ENCODE measurements at places on chromosomes 3 and 15.
A peak's percentile ranks its signal among the peaks of the same experiment; 100 is the strongest.

- no peak overlapping the region for H3K27ac ChIP-seq
- H3K4me1 ChIP-seq, result no peaks in the 10 kb centered on the region
- H3K36me3 ChIP-seq, result no peaks in the 10 kb centered on the region
These were observed 14.6 kb downstream of the ANPEP start for GRCh38 chr15:89799918-89800498.

DNA sequence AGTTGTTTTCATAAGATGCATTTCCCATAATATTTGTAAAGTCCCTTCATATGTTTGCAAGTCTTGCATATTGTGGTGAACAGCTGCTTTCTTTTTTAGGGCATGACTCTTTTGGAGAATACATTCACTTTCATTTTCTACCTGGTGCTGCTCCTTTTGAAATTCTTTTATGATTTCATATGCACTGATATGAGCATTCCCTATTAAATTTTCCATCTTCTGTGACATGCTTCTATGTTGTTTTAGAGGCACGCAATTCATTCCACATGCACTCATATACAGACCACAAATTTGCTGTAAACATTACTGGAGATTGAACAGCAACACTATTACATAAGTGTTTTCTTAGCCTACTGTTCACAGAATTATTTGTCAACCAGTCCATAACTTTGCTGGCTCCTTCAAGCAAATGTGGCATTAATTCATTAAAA, 92.8 kb upstream of the TNFSF10 start:
- peaks cover 15% of the 10 kb centered on the region for H3K4me1 ChIP-seq
- no peaks in the 10 kb centered on the region for H3K27me3 ChIP-seq
- H3K27ac ChIP-seq, result no peak overlapping the region
- no peak overlapping the region for H3K4me3 ChIP-seq
- H3K36me3 ChIP-seq, result peaks cover under 1% of the 10 kb centered on the region
- DNase-seq, result no peak

DNA sequence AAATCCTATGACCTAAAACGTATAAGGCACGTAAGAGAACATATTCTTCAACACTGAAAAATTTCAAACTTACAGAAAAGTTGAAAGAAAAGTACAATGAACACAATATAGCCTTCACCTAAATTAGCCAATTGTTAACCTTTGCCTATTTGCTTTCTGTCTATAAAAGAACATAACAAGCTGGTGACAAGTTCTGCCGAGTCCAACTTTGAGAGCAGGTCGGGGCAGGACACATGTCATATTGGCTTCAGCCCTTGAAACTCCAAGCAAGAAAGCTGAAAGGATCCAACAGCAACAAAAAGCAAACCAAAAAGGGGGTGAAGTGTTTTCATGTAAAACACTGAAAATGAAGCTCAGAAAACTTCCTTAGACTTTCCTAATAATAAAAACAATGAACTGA, 59.1 kb downstream of the TBC1D2B start:
- H3K4me1 ChIP-seq, result peaks cover 18% of the 10 kb centered on the region
- DNase-seq, result no peak
- no peak overlapping the region for H3K27ac ChIP-seq
- no peak overlapping the region for H3K4me3 ChIP-seq

- H3K27ac ChIP-seq, result no peak overlapping the region
- no peaks in the 10 kb centered on the region for H3K27me3 ChIP-seq
- no peak for DNase-seq
- peaks cover 54% of the 10 kb centered on the region for H3K4me1 ChIP-seq
These were observed 405.8 kb upstream of the SUCLG2 start for GRCh38 chr3:68060191-68060590.

DNA sequence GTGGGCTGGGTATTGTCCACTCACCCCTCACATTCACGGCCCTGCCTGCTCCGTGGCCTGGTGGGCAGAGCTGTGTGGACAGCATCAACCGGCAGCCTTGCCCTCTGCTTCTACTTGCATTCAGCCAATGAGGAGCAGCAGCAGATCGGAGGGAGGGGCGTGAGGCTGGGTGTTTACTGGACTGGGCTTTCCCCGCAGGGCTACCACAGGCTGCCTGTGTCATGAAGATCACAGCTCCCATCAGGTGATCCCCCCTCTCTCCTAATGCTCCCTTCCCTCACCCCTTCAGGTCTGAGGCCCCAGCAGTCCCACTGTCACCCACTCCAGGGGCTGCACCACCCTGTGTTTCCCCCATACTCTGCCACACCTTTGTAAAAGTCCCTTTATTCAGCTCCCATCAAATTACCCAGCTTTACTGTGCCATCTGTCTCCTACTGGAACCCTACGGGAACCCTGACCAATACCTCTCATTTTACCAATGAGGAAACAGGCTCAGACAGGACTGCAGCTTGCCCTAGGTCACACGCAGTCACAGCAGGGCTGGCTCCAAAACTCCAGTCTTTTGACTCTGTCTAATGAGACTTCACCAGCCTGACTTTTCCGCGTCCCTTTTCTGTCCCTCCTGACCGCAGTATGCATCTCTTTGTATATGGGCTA, 81.1 kb downstream of the MEGF11 start:
- H3K4me1 ChIP-seq, result no peaks in the 10 kb centered on the region
- H3K27ac ChIP-seq, result no peak overlapping the region
- no peak for DNase-seq
- H3K27me3 ChIP-seq, result peaks cover 10% of the 10 kb centered on the region
- no peaks in the 10 kb centered on the region for H3K36me3 ChIP-seq

DNA sequence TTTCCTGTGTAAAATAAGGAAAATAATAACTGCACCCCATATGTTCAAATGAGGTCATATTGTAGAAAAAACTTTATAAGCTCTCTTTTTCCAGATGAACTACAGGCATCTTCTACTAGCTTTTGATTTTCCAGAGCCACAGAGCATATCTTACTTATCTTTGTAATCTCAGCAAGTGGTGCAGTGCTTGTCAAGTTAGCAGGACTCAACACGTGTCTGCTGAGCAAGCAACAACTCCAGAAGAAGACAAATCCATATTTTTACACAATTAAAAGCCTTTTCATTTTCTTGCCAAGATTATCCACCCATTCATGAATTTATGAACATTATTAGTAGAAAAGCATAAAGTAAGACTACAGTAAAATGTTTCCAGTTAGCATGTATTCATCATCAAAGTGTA, 14.4 kb upstream of the TSC22D2 start:
- no peak overlapping the region for H3K4me3 ChIP-seq
- no peak for DNase-seq
- peaks cover 8% of the 10 kb centered on the region for H3K4me1 ChIP-seq
- no peak overlapping the region for H3K27ac ChIP-seq
- no peaks in the 10 kb centered on the region for H3K27me3 ChIP-seq

GRCh38 chr15:80695911-80696661, 976 bp downstream of the ABHD17C start:
- DNase-seq, result peak; percentile 31
- H3K27ac ChIP-seq, result peak overlapping the region; percentile 81
- peaks cover 23% of the 10 kb centered on the region for H3K4me1 ChIP-seq
- peaks cover 21% of the 10 kb centered on the region for H3K27me3 ChIP-seq
- H3K36me3 ChIP-seq, result no peaks in the 10 kb centered on the region

GRCh38 chr15:31571676-31572075, 245.0 kb downstream of the KLF13 start:
- no peak for DNase-seq
- no peak overlapping the region for H3K27ac ChIP-seq
- no peak overlapping the region for H3K4me3 ChIP-seq
- no peaks in the 10 kb centered on the region for H3K36me3 ChIP-seq
- H3K27me3 ChIP-seq, result peaks cover 10% of the 10 kb centered on the region

- H3K4me3 ChIP-seq, result no peak overlapping the region
- H3K27ac ChIP-seq, result no peak overlapping the region
- no peaks in the 10 kb centered on the region for H3K4me1 ChIP-seq
- peaks cover 2% of the 10 kb centered on the region for H3K27me3 ChIP-seq
These were observed 257.5 kb downstream of the MFSD1 start for GRCh38 chr3:159059395-159059794.

- no peak overlapping the region for H3K27ac ChIP-seq
- H3K4me1 ChIP-seq, result no peaks in the 10 kb centered on the region
- peaks cover 3% of the 10 kb centered on the region for H3K27me3 ChIP-seq
- no peak for DNase-seq
- H3K4me3 ChIP-seq, result no peak overlapping the region
- H3K36me3 ChIP-seq, result no peaks in the 10 kb centered on the region
These were observed 56.8 kb downstream of the MYH15 start for GRCh38 chr3:108453565-108453964.
